ENCODE measurements at places on chromosomes 3 and 15.

- no peak for DNase-seq
Measured at GRCh38 chr15:65868546-65869125, 655 bp upstream of the RAB11A start.

DNA sequence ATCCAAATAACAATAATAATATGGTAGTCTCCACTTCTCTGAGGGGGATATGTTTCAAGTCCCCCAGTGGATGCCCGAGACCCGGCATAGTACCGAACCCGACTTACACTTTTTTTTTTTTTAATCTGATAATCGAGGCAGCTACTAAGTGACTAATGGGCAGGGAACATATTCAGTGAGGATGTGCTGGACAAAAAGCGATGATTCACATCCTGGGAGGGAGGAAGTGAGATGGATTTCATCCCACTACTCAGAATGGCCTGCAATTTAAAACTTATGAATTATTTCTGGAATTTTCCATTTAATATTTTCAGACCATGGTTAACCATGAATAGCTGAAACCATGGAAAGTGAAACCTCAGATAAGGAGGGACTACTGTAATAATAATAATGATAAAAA, 49.5 kb upstream of the SELENOK start:
- DNase-seq: no peak

DNA sequence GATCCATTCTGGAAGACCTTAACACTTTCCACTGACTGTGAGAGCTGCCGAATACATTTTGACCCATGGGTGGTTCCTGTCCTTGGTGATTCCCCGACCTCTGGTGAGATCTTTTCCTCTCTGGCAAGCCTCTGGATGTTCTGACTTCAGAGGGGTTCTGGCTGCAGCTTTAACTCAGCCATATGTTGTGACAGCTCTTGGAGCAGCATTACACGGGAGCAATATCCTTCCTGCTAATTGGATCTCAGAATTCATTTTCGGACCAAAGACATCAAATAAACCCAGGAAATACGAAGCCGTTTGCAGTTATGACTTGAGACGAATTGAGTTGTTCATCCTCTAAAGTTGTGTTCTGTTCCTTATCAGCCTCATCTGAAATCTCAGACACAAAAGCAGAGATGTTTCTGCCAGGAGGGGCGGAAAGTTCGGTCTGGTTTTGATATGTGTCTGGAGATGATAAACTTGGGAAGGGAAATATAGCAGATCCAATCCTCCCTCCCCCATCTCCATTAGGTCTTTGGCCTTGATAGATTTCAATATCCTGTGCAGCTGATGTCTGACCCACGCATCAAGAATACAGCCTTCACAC, 10.0 kb downstream of the TMEM158 start:
- no peak for DNase-seq

DNA sequence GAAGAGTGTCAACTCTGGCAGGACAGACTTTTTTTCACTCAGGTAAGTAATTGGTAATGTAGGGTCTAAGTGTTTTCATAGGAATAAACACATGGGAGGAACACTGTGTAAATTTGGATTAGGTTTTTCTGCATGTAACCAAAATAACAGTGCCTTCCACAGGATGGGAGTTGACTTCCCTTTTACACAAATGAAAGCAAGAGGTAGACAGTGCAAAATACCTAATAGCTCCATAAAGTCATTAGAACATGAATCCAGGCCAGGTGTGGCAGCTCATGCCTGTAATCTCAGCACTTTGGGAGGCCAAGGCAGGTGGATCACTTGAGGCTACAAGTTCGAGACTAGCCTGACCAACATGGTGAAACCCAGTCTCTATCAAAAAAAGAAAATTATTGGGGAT, 25.5 kb upstream of the MYO1E start:
- no peak for DNase-seq

DNA sequence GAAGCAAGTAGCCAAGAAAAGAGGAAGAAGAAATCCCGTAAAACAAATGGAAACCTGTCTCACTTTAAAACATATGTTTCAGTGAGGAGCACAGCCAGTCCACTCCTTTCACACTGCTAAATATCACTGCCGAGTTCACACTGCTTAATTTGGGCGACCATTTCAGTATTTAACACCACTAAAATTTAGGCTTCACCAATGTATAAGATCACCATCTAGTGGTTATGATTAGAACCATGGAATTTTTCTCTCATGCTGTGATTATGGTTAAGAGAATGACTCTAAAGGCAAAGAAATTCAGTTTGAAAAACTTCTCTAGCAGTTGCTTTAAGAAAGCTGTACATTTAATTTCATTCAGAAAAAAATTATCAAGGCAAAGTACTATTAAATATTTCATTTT, 16.6 kb downstream of the SLC4A7 start:
- DNase-seq: no peak

- DNase-seq: no peak
Measured at GRCh38 chr3:69324362-69325025, 61.4 kb downstream of the FRMD4B start.

- DNase-seq: no peak
Measured at GRCh38 chr3:82509951-82510603, 748.6 kb upstream of the GBE1 start.

- no peak for DNase-seq
Measured at GRCh38 chr15:77657634-77658238, 25.0 kb upstream of the LINGO1 start.

DNA sequence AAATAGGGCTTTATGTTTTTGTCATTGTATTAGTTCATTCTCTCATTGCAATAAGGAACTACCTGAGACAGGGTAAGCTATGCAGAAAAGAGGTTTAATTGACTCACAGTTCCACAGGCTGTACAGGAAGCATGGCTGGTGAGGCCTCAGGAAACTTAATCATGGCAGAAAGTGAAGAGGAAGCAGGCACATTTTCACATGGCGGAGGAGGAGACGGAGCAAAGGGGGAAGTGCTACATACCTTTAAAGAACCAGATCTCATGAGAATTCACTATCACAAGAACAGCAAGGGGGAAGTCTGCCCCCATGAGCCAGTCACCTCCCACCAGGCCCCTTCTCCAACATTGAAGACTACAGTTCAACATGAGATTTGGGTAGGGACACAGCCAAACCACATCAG, 25.6 kb downstream of the CEP63 start:
- DNase-seq: no peak

DNA sequence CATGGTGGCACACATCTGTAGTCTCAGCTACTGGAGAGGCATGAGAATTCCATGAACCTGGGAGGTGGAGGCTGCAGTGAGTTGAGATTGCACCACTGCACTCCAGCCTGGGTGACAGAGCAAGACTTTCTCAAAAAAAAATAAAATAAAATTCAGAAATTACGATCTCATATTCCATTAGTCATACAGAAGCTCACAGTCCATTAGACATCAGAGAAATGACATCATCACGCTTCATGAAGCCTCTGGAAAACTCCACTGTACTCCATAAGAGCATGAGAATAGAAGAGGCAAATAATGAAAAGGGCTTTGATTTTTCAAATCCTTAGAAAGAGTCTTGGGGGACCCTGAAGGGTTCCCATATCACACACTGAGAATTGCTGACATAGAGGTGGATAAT, 145.0 kb upstream of the MITF start:
- no peak for DNase-seq

GRCh38 chr3:67630666-67631362, 23.6 kb downstream of the SUCLG2 start:
- DNase-seq: no peak

DNA sequence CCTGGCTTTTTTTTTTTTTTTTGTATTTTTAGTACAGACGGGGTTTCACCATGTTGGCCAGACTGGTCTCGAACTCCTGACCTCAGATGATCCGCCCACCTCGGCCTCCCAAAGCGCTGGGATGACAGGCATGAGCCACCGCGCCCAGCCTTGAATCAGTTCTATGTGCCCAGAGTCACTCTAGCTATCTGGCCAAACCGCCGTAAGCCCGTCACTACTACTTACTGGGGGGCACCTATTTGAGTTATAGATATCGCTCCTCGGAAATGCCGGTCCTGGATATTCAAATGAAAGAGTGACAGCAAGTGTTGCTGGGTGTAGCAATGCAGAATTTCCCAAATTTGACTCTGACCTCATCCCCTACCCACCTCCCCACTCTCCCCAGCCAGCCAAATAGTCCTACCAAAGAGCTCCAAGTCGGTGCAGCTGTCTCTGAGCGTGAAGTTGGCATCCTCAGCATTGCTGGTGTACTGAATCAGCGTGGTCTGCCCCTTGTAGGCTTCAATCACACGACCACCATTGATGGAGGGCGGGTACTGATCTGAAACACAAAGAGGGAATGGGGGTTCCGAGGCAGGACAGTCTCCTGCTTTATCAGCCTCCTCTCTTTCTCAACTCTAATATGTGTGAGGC, 38.1 kb downstream of the MUC20 start:
- no peak for DNase-seq

DNA sequence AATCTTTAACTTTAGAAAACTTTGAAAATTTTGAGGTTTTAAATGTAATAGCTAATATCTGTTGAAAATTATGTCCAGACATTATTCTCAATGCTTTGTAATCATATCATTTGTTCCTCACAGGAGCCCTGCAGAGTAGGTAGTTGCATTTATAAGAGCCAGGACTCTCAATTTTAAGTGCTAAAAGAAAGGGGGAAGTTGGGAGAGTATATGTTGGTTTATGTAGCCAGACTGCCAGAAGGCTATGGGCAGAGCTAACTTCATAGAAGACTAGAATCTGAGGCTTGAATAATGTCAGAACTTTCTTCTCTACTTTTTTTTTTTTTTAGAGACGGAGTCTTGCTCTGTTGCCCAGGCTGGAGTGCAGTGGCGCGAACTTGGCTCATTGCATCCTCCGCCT, 9.1 kb downstream of the VPS8 start:
- no peak for DNase-seq

- no peak for DNase-seq
Measured at GRCh38 chr15:83991163-83991562, 244.4 kb upstream of the GOLGA6L4 start.

DNA sequence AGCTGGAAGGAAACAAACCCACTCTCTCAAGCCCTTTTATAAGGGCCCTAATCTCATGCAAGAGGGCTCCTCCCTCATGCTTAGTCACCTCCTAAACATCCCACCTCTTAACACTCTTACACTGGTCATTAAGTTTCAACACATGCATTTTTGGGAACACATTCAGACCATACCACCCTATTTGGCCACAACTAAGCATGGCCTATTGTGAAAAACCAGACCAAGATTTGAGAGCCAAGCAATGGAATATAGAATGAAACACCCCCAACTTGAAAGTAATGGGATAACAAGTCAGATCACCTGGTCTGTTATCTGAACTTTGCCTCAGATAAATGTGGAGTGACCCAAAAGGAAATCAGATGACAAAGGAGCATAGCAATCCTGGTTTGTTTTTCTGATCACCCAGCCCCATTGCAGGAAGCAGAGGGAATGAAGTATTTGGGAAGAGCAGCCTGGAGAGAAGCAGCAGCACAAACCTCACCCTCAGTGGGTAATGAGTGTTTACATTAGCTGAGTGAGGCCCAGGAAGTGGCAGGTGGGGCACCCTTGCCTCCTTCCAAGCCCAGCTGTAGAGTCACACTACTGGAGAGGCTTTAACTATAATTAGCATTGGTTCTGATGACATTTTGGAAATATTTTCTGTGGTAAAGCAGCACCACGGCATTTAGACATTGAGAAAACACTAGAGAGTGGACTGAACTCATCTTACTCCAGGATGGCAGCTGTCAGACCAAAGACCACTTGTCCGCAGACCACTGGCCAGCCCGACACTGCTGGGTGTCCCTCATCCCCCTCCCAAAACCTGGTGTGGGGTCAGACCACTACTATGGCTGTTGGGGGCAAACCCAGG, 48.8 kb upstream of the PRTG start:
- DNase-seq: no peak

DNA sequence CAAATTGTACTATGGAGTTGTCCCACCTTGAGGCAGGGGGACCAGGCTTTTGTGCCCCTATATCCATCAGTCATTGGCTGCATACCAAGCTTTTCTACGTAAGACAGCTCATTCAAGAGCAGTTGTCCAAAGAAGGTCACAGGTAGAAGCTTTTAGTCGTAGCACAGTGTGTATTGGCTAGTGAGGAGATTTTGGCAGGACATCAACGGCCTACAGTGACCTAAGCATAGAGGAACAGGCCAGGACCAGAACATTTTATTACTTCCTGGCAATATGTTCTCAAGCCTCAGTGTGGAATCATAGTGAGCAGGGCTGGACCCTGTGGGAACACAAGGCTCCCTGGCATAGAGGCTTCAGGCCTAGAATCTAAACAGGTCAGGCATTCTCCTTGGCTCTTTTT, 105.4 kb upstream of the ANKRD28 start:
- DNase-seq: no peak

DNA sequence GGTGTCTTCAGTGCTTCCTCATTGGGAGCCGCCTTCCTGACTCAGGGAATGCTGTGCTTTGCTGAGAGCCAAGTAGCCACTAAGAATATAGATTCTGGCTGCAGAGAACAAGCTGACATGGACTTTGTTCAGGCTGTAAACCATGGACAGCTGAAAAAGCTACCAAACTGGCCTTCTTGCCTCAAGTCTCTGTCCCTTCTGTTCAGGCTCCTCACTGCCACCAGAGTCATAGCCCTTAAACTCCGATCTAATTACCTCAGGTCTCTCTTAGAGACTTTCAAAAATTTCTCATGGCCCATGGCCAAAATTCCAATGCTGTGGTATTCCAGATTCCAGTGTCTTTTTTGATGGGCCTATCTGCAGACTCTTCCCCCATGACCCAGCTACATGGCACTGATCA, 19.4 kb upstream of the PTX3 start:
- no peak for DNase-seq

All from stimulated activated CD4-positive, alpha-beta T cell treated with anti-CD3 and anti-CD28 coated beads, Interleukin-2, amount 100 ng/mL, for 48 hours (primary cell).